Suprapubic skin (tissue), 4 donors: ENCODE measurements at places on chromosomes 6 and 20. TPM values are rescaled to one million over a fixed set of nuclear protein-coding genes. Genes with fewer than 3 reads are reported as not detected.

FAM209A gene
- total RNA-seq: 2.1 TPM

LY6G6F gene
- not detected for total RNA-seq

NFATC2 gene
- 6.8 TPM for total RNA-seq

TRIM15 gene
- 0.34 TPM for total RNA-seq

NANP gene
- 3.1 TPM for total RNA-seq

RMND1 gene
- 25.7 TPM for total RNA-seq

RNF144B gene
- 48.4 TPM for total RNA-seq

LHFPL5 gene
- not detected for total RNA-seq

C6orf15 gene
- total RNA-seq: 20.7 TPM

MDFI gene
- total RNA-seq: 21.7 TPM

MYBL2 gene
- total RNA-seq: 0.97 TPM

GSTA2 gene
- total RNA-seq: not detected

MAP7 gene
- 29.4 TPM for total RNA-seq
